Fibroblast of upper back skin (primary cell): ENCODE measurements at places on chromosomes 5 and 9.

DNA sequence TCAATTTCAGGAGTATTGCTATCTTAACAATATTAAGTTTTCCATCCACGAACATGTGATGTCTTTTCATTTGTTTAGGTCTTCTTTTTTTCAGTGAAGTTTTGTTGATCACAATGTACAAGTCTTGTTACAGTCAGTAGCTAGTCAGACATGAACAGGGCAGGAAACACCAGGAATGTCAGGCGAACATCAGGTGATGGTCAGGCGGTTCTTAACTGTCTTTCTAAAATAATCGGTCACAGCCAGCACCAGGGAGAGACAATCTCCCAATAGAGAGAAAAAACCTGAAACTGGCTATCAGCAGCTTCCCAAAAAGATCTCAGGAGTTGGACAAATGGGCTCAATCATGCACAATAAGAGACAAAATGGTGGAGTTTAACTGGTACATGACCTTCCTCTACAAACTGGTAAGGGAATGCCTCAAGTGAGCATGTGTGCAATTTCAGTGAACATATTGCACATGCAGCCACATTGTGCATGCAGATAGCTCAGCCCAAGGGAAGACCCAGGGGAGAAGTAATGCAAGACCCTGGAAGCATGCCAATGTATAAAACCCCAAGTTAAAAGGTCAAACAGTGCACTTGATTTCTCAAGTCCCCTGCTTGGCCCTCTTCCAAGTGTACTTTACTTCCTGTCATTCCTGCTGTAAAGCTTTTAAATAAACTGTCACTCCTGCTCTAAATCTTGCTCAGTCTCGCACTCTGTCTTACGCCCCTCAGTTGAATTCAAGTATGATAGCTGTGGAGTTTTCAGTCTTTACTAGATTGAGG is 176.1 kb upstream of the RASEF start:
- peak; percentile 32 for DNase-seq

GRCh38 chr5:158140120-158140731 is 281.3 kb upstream of the CLINT1 start:
- peak; percentile 73 for DNase-seq

DNA sequence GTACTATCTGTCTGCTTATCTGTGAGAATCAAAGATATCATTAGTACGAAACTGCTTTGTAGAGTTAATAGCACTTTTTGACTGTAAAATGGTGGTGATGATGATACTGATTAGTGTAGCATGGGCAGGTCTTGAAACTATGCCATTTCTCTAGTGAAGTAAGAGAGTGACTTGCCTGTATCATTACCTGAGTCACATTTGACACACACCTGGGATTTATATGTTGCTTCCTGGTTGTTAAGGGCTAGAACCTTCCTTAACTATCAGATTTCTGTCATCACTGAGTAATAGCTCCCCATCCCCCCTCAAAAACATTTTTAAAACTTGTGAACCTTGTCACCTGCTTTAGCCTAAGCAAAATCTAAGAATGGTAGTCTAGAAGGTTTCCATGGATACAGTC is 135.6 kb upstream of the RORB start:
- DNase-seq, result no peak

- DNase-seq, result no peak
Observed at GRCh38 chr5:83099445-83099844, 22.1 kb downstream of the XRCC4 start.

DNA sequence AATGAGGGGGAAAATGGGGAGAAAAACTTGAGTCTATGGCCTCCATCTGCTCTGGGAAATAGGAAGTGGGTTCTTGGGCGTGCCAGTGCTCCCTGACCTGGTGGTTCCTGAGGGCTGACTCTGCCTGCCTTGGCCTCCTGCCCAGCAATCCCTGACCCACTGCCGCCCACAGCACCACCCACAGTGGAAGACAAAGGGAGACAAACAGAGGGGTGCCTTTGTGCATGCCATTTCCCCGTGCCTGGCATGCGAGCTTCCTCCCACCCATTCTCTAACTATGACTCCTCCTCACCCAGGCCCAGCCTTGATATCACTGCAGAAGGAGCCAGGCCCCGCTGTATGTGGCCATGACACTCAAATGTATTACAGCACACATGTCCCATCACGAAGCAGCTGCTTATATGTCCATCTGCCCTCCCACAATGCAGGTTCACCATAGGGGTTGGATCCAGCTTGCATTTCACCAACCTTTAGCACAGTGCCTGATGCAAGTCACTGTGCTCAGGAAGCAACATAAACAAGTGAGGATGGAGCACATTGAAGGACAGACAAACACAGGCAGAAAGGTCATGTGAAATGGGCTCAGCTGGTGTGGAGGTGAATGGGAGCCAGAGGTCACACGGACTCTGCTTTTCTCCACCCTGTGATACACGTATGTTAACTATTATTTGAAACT is 84.4 kb downstream of the ADRB2 start:
- DNase-seq, result peak; percentile 23

DNA sequence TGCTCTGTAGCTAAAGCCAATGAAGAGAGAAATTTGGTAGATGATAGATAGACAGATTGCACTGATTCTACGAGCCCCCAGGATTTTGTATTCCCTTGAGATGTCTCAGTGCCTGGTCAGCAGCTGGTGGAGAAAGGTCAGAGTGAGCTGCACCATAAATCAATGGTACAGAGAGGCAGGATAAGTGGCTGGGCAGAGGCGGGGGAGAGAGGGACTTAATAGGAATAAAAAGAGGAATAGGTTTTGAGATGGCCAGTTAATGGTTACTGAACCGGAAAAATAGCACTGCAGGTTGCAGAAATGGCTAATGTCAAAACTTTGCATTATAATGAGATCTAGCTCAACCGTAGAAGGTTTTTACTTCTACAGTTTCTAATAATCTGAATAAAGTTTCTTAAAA is 47.9 kb upstream of the SLC12A2 start:
- no peak for DNase-seq

- DNase-seq, result no peak
Observed at GRCh38 chr5:67106626-67107342, 89.8 kb downstream of the CD180 start.

DNA sequence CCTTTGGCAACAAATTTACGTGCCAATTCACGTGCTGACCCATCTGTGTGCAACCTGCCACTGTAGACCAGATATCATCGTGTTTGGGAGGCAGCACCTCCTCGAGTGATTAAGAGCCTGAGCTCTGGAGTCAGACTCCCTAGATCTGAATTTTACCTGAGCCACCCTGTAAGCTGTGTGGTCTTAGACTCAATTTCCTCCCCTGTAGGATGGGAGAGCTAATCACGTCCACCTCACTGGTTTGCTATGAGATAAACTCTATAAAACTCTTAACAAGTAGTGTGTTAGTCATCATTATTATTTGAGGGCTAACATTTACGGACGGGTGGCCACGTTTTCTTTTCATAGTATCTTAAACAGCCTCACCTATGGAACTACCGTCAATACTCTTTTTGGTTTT is 220.0 kb upstream of the ADAMTSL1 start:
- no peak for DNase-seq

GRCh38 chr5:52710310-52710971 is 77.3 kb upstream of the ITGA1 start:
- no peak for DNase-seq

- peak; percentile 95 for DNase-seq
Observed at GRCh38 chr9:98899408-98900056, 44.2 kb upstream of the COL15A1 start.

DNA sequence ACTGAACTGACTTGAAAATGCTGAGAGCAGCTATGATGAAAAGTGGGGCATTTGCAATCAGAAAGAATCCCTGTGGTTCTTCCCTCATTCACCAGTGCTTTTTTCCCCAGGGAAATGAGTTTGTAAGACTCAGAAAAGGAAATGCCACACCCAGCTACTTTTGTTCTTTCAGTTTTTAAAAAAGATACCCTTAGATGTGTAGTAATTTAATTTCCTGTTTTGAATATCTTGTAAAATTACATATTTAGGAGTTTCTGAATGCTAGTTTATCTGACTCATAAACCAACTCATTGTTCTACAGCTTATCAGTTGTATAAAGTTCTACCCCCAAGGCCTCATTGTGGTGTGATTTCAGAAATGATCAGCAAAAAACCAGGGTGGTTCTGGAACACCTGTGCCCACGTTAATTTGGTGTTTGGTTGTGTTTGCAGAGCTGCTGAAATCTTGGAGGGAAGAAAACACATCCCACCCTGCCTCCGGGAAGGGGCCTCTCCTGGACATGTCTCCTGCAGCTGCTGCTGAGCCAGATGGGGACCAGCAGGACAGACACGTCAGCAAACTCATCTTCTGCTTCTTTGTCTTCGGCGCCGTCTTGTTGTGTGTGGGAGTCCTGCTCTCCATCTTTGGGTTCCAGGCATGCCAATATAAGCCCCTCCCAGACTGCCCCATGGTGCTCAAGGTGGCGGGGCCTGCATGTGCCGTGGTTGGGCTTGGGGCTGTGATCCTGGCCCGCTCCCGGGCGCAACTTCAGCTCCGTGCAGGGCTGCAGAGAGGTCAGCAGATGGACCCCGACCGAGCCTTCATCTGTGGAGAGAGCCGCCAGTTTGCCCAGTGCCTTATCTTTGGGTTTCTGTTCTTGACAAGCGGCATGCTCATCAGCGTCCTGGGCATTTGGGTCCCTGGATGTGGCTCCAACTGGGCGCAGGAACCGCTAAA is 2.8 kb downstream of the TMEM171 start:
- peak; percentile 73 for DNase-seq

GRCh38 chr9:77488439-77489126 is 159.5 kb downstream of the GNA14 start:
- DNase-seq, result peak; percentile 67

DNA sequence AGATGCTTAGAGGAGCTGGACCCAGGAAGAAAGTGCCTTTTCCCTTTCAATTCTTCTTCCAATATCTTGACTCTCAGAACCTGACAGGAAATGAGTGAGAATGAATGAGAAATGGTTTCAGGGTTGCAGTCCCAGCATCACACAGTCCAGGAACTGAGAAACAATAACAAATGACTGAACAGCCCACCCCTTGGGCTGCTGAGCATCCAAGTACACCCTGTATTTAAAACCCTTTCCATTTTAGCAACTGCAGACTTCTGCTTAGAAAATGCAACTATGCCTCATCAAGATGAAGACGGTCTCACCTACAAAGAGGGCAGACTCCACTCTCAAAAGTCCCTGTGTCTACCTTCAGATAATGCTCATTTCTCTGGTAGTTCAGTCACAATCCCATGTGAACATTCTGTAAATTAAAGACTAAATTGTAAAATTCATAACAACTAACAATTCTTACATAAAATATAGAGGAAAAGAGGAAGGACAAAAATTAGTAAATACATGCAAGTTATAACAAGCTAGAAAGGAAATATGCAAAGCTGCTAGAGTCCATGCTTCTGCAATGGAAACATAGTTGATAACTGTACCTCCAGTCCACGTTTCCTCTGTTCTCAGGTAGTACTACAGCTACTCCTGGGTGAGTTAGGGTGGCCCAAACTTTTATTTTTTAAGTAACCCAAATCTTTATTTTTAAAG is 316.5 kb downstream of the ICE1 start:
- DNase-seq, result no peak

GRCh38 chr5:72172786-72173185 is 65.5 kb downstream of the MAP1B start:
- no peak for DNase-seq

DNA sequence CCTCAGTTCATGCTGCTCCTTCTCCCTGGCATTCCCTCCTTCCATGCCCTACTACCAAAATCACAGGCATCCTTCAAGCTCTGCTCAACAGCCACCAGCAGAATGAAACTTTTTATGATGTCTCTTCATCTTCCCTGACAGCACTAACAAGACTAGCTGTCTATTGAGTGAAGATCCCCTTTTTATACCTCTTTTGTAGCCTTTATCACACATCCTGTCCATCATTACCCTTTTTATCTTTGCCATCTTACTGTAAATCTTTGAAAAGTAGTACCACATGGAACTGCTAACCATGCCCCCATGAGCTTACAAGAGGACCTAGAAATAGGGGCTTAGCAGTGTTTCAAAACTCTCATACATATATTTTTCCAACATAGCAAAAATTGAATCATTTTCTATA is 10.8 kb upstream of the ADRB2 start:
- no peak for DNase-seq

DNA sequence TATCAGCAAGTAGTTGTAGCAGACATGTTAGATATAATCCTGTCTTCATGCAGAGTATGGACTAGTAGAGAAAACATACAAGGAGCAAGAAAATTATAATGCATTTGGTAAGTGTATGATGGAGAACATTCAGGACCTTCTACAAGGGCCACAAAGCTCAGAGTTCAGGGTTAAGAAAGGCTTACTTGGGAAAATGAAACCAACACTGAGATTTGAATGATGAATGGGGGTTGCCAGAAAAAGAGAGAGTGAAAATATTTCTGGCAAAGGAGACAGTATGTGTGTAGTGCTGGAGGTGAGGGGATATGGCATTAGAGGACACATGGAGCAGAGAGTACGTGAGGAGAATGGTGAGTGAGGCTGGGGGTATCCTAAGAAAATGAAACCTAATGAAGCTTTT is 169.8 kb upstream of the STK32A start:
- DNase-seq, result no peak

DNA sequence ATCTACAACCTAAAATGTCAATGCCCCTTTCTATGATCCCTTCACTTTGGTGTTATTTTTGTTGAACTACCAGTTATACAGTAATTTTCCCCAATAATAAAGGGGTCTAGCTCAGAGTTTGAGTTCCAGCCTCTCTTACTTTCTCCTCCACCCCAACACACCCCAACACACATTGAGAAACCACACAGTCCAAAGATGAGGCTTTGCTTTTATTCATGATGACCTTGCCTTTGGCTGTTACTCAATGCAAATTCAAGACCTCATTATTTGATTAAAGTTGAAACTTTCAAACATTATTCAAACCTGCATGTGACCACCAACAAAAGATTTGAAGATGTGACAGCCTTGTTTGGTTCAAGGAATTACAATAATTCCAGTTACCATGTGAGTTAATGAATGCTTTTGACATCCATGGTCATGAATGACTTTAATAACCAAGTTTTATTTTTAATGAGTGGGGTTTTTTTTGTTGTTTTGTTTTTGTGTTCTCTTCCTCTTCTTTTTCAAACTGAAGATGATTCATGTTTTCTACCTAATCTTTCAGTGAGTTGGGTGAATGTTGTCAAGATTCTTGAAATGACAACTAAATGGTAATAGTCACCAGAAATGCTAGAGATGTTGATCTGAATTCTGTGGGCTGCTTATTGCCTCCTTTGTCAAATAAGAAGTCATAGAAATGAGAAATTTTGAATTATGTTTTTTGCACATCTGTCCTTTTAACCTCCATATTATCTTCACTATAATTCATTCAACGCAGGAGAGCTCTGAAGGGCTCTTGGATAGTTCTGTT is 106.0 kb downstream of the HACD4 start:
- DNase-seq, result no peak

- peak; percentile 10 for DNase-seq
Observed at GRCh38 chr9:112863214-112863613, 27.5 kb downstream of the SLC46A2 start.

GRCh38 chr5:118006219-118006618 is 982.1 kb downstream of the DTWD2 start:
- peak; percentile 17 for DNase-seq

GRCh38 chr9:90018688-90019087 is 413.9 kb downstream of the GADD45G start:
- no peak for DNase-seq

GRCh38 chr9:30035761-30036160 is 2348.7 kb upstream of the ACO1 start:
- peak; percentile 34 for DNase-seq
